ENCODE measurements at places on chromosomes 7 and 10.

DNA sequence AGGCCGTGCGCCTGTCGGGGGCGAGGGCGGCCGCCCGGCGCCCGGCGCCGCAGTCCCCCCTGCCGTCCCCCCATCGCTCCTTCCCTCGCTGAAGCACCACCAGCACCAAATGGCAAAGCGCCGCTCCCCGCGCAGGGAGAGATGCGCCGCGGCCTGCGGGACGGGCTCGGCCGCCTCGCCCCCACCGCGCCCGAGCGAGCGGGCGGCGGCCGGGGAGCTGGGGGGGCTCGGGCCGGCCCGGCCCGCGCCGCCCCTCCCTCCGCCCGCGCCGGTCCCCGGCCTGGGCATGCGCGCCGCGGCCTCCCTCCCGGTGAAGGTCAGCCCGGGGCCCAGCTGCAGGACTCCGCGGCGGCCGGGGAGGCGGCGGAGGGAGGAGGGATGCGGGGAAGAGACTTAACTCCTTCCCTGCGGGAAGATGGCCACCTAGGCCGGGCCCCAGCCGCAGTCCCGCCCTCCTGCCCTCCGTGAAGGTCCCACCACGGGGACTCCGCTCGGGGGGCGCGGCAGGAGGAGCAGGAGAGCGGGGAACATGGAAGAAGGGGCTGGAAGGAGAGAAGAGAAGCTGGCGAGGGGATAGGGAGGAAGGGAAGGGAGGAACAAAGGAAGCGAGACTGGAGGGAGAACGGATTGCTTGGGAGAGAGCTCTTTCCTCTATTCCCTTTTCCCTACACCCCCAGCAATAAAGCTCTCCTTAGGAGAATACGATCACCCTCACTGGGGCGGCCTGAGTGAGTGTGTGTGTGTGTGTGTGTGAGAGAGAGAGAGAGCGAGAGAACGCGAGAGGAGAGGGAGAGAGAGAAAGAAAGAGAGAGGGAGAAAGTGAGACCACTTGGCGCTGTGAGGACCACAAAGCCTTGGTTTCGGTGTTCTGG, 3.4 kb upstream of the SMARCD3 start:
- peak; percentile 57 for DNase-seq

GRCh38 chr7:135995748-135996147, 18.6 kb upstream of the MTPN start:
- no peak for DNase-seq

DNA sequence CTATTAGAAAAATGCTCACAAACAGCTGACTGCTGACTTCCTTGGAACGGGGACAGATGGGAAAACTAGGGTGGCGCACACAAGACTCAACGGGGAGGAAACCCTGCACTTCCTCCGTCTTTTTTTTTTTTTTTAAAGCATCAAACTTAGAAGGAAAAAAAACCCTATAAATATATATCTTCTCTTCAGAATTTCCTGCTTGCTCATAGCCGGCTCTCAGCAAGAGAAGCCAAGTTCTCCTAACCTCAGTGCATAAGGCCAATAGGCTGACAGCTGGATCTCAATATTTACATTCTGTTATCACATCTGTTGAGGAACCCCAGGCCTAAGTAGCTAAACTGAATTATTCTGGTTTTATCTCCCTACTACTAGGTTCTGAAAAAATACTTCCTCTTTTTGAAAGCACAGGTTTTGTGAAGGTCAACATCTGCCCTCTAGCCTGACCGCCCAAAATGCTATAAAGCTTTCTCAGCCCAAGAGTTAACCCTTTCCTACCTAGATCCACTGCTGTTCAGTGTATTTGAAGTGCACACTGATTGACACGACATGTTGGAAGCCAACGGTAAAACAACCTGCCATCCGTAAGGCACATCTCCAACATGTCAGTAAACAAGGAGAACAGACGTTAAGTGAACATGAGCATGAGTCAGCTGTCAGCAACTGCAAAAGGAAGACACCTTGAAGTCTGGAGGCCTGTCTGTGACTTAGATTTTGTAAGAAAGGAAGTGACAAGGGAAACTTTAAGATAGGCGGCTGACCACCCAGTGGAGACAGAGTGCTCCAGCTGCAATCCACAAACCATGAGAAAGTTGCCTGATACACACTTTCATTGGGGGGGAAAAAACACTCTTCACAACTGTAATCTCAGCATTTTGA, 83.8 kb downstream of the EBLN1 start:
- no peak for DNase-seq

- DNase-seq, result no peak
These were observed 1.0 kb downstream of the CYP51A1 start for GRCh38 chr7:92133133-92133736.

- DNase-seq, result peak; percentile 6
These were observed 137.5 kb downstream of the SNX10 start for GRCh38 chr7:26429168-26429567.

GRCh38 chr10:119079599-119080520, 757 bp downstream of the EIF3A start:
- peak; percentile 78 for DNase-seq

- DNase-seq, result no peak
These were observed 69.2 kb upstream of the TCF7L2 start for GRCh38 chr10:112880633-112881530.

DNA sequence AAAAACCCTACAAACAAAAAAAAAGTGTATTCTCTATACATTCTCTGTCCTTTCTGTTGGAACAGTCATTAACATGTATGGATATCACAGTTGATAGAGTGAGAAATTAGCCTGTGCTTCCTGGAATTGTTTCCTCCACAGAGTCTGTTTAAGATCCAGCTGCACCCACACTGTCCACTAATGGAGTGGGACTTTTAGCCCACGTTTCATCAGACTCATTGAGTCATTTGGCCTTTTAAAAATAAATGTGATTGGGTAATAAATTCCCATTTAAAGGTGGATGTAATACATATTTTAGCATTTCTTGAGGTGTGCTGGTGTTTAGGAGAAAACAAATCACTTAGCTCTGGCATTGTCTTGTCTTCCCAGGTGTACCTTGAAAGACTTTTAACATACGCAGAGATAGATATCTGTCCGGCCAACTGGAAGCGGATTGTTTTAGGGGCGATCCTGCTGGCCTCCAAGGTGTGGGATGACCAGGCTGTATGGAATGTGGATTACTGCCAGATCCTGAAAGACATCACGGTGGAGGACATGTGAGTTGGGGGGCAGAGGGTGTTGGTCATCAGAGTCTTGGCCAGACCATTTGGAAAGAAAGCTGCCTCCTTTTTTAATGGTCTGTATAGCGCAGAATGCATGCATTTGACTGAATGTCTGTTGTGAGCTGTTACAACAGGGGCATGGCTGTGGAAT, 52.3 kb upstream of the GJD4 start:
- DNase-seq, result no peak

GRCh38 chr7:139825666-139826290, 3.3 kb upstream of the TBXAS1 start:
- DNase-seq, result peak; percentile 71

GRCh38 chr10:71656220-71656619, 63.4 kb downstream of the C10orf105 start:
- DNase-seq, result no peak

DNA sequence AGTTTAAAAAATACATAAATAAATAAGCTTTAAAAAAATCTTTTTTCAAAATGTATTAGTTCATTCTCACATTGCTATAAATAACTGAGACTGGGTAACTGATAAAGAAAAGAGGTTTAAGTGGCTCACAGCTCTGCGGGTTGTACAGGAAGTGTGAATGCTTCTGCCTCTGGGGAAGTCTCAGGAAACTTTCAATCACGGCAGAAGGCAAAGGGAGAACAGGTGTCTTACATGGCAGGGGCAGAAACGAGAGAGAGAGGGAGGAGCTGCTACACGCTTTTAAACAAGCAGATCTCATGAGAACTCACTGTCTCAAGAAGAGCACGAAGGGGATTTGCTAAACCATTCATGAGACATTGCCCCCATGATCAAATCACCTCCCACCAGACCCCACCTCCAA, 114.6 kb downstream of the DNAJC1 start:
- DNase-seq, result no peak

DNA sequence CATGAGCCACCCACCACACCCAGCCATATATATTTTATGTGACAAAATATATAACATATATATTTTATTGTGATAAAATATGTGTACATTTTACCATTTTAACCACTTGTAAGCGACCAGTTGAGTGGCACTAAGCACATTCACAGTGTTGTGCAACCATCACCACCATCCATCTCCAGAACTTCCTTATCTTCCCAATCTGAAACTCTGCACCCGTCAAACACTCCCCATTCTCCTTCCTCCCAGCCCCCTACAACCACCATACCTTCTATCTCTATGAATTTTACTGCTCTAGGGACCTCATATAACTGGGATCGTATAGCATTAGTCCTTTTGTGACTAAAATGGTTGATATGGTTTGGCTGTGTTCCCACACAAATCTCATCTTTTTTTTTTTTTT, 20.8 kb upstream of the CYTH3 start:
- no peak for DNase-seq

DNA sequence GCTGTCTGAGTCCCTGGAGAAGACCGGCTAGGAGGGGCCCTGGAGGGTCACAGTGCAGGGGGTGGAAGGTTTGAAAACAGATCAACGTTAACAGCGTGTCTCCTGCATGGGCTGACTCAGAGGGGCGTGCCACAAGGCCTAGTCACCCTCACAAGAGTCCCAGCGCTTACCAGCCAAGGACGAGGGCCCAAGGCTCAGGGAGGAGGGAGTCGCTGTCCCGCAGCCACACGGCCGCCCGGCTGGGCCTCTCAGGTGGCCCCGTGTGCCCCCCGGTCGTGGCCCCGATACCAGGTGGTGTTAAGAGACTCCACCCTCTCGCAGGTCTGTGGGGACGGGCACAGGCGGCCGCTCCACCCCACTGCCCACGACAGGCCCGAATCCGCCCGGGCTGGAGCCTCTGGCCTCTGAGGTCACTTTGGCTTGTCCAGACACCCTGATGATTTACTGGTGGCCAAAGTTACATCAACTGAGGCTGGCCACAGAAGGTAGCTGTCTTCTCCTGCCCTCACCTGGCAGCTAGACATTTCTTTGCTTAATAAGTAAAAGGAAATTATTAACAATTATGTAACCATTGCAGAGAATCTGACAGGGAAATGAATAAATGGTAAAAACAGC, 34.0 kb downstream of the FAM20C start:
- peak; percentile 79 for DNase-seq

DNA sequence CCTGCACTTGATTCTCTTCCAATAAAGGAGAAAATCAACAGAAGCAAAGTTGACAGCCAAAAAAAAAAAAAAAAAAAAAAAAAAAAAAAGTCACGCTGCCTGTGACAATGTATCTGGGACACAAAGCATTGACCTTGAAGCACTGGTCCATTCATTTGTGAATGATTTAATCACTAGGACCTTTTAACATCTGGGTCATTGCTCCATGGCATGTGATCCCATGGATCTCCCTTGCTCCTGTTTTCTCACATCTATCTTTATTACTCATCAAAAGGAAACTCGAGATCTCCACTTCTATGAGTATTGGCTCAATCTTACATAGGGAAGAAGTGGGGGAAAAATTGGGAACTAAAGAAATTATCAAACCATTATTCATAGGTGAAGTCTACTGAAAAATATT, 89.6 kb upstream of the SMIM30 start:
- peak; percentile 32 for DNase-seq

DNA sequence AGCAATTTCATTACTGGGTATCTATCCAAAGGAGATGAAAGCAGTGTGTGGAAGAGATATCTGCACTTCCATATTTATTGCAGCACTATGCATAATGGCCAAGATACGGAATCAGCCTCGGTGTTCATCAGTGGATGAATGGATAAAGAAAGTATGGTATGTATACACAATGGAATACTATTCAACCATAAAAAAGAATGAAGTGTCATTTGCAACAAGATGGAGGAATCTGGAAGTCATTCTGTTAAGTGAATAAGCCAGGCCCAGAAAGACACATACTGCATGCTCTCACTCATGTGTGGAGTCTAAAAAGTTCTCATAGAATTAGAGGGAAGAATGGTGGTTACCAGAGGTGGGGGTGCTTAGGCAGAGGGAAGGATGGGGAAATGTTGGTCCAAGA, 35.3 kb downstream of the CREM start:
- DNase-seq, result no peak

Measured in fibroblast of mammary gland (primary cell).